ENCODE measurements at places on chromosomes 5 and 9.

DNA sequence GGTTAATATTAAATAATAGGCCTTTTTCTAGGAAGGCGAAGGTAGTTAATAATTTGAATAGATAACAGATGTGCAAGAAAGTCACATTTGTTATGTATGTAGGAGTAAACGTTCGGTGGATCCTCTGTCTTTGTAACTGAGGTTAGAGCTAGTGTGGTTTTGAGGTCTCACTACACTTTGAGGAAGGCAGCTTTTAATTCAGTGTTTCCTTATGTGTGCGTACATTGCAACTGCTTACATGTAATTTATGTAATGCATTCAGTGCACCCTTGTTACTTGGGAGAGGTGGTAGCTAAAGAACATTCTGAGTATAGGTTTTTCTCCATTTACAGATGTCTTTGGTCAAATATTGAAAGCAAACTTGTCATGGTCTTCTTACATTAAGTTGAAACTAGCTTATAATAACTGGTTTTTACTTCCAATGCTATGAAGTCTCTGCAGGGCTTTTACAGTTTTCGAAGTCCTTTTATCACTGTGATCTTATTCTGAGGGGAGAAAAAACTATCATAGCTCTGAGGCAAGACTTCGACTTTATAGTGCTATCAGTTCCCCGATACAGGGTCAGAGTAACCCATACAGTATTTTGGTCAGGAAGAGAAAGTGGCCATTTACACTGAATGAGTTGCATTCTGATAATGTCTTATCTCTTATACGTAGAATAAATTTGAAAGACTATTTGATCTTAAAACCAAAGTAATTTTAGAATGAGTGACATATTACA is 45.7 kb downstream of the TGFBR1 start:
- DNase-seq = no peak

DNA sequence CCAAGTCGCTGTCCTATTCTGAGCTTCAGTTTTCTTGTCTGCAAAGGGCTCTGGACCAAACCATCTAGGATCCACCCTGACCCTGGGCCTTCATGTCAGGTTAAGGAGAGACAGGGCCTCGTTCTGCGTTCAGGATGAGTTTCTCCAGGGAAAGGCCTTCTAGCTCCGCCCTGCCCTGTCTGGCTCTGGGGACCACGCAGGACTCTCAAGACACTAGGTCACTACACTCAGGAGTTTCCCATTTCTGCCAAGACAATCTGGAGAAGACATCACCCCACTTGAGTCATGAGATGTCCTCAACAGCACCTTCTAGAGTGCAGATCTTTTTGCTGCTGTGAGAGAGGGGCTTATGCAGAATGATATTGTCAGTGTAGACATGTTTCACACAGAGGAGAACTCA is 53.2 kb upstream of the KCNMB1 start:
- no peak for DNase-seq

DNA sequence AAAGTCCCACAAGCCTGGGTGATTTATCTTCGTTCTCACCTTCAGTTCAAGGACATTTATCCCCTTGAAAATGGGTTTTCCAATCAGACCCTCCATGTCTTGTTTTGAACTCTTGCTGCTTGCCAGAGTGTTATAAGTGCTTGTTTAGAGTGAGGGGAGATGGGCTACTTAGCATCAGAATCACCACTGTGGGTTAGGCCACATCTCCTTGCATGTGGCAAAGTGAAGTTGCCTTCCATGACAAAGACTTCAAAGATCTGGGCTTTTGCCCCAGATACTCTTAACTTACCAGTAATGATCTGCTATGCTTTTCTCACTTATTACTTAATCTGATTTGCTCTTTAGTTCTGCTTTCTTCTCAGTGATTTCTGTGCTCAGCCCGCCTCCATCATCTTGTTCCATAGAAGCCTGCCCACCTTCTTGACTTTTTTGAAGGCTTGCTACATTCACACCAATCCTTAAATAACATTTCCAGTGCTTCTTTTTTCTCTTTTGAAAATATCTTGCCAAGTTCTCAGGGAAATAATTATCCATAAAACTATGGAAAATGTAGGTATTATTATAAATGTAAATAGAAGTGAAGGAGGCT is 39.0 kb downstream of the GPR21 start:
- no peak for DNase-seq

DNA sequence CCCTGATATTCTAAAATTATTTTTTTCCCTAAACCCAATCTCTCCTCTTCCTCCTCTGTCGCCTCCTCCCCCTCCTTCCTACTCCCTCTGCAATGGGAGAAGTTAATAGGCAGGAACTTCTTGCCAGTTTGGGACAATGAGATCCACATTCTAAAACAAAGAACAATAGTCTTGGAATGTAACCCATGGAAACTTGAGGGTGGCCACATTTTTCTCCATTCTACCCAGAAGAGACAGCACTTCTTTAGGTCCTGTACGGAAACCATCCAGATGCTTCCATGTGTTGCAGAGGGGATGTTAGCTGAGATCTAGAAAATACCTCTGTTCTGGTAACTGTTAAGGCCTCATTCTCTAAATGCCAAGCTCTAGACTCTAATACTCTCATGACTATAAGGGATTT is 10.0 kb downstream of the SPARC start:
- no peak for DNase-seq

GRCh38 chr9:93125331-93125894 is 8.6 kb downstream of the NINJ1 start:
- DNase-seq = no peak

DNA sequence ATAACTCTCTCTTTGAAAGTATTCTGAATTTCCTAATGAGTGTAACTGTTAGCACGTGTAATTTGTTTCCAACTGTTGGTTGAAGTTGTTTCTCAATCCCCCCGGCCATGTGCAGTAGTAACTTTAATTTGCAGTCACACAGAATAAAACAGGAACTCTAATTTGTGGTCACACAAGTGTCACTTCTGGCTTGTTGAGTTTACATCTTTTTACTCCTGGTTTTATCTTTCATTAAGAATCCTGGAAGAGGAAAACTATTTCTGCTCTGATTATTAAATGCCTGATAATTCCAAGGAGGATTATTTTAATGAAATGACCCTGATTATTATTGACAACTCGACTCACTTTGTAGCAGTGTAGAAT is 1.2 kb downstream of the SCAMP1 start:
- DNase-seq = no peak

Data from activated naive CD8-positive, alpha-beta T cell treated with anti-CD3 and anti-CD28 coated beads, Interleukin-2, amount 10 ng/mL, durations not matched to agents 7 days and 5 days (primary cell).